NCI-H2107 (cell line): ENCODE measurements at places on chromosomes 5 and 9.

DNA sequence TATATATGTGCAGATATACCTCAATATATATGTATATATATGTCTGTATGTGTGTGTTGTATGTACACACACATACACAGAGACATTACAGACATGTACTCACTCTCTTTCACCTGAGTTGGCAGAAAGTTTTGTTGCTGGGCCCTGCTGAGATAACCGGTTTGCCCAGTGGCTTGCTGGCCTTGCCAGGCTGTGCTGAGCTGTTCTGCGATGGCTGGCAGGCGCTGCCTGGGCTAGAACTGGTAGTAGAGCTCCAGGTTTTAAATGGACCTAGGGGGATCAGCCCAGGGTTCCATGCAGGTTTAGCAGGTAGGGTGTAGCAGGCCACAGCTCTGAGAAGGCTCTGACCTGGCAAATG is 394.3 kb downstream of the GADD45G start:
- no peak for DNase-seq

DNA sequence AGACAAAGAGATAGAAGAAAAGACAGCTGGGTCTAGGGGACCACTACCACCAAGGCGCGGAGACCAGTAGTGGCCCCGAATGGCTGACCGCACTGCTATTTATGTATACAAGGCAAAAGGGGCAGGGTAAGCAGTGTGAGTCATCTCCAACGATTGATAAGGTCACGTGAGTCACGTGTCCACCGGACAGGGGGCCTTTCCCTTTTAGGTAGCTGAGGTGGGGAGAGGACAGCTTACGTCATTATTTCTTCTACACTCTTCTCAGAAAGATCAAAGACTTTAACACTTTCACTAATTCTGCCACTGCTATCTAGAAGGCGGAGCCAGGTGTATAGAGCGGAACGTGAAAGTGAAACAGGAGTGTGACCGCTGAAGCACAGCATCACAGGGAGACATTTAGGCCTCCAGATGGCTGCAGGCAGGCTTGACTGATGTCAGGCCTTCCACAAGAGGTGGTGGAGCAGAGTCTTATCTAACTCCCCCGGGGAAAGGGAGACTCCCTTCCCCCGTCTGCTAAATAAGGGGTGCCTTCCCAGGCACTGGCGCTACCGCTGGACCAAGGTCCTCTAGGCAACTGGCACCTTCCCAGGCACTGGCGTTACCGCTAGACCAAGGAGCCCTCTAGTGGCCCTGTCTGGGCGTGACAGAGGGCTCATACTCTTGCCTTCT is 6.1 kb upstream of the PRR16 start:
- no peak for DNase-seq

DNA sequence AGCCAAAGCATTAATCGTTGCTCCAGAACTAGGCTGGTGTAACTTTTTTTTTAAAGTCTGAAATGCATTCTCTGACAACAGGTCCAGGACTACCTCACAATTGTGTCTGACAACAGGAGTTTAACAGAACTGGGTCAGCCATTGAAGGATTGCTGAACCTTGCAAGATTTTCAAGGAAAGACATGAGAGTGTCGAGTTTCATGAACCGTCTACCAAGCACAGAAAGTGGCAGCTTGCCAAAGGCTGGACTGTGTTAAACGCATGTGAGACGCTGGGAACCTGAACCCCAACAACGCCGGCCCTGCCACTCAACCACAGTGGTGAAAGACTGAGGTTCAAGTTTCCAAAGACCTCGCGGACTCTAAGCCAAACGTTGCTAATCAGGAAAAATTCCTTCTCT is 79.1 kb downstream of the LHFPL2 start:
- DNase-seq = peak; percentile 68

- no peak for DNase-seq
Measured at GRCh38 chr5:23483090-23483489, 24.3 kb upstream of the PRDM9 start.

- DNase-seq = no peak
Measured at GRCh38 chr9:136326761-136327303, 507 bp upstream of the GPSM1 start.

GRCh38 chr5:73178265-73178664 is 5.3 kb downstream of the TMEM174 start:
- DNase-seq = no peak
